ENCODE measurements at places on chromosomes 12 and 14. TPM values are rescaled to one million over a fixed set of nuclear protein-coding genes. Genes with fewer than 3 reads are reported as not detected.

- H3K4me1 ChIP-seq = peaks cover 6% of the 10 kb centered on the region
- peak; percentile 97 for DNase-seq
- H3K36me3 ChIP-seq = no peaks in the 10 kb centered on the region
- peak overlapping the region; percentile 93 for H3K4me3 ChIP-seq
- H3K27me3 ChIP-seq = no peaks in the 10 kb centered on the region
- peak overlapping the region; percentile 61 for H3K27ac ChIP-seq
Measured at GRCh38 chr12:88035271-88035906, 6.2 kb upstream of the C12orf50 start.

- H3K27ac ChIP-seq = no peak overlapping the region
- no peaks in the 10 kb centered on the region for H3K27me3 ChIP-seq
- no peak overlapping the region for H3K4me3 ChIP-seq
- H3K36me3 ChIP-seq = no peaks in the 10 kb centered on the region
- no peak for DNase-seq
Measured at GRCh38 chr14:23249824-23250223, 12.1 kb downstream of the RNF212B start.

DNA sequence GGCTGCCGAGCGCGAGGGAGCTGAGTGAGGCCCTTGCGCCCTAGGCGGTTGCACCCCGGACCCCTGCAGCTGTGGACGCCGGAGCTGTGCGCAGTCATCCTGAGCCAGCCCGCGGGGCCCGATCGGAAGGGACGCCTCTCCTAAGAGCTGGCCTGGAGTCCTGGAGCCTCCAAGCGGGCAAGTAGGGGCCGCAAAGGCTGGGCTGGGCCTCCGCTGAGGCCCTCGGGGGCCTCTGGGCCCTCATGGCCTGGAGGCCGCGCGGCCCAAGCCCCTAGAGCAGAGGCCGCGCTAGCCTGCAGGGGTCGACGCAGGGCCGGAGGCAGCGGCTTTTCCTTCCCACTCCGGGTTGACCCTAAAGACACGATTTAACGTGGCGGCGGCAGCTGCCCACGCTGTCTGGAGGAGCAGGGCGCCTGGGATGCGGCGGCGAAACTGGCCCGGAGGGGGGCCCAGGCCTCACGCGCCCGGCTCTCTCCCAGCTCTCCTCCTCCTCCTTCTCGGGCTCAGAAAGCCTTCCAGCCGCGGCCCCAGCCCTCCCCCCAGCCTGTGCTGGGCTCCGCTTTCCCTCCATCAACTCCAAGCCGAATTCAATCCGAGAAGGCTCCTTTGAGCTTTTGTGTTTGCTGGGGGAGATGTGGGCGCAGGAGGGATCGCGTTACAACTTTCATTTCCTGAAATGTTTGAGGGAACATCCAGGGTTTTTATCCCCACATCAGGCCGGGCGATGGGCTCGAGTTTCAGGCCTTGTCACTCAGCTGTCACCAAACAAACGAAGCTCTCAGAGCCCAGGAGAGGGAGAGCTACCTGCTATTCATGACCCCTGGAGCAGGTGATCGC lies 11.6 kb downstream of the SIX1 start:
- DNase-seq = no peak
- peak overlapping the region; percentile 58 for H3K4me3 ChIP-seq
- peaks cover 5% of the 10 kb centered on the region for H3K4me1 ChIP-seq
- H3K36me3 ChIP-seq = no peaks in the 10 kb centered on the region
- H3K27me3 ChIP-seq = no peaks in the 10 kb centered on the region
- peak overlapping the region; percentile 50 for H3K27ac ChIP-seq

DNA sequence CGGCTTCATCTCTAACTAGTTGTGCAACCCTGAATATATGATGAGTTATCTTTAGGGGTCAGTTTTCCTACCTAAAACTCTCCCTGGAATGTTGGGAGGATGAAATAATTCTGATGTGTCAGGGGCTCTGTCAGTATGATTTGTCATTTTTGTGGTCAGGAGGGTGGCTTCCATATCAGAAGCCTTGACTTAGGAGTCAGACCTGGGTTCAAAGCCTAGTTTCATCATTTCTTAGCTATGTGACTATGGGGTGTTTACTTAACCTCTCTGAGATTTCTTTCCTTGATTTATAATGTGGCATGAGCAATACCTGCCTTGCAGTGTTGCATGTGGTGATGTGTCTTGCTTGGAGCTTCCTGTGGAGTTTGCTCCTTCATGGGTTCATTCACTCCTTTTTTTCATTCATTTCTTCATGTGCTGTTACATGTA lies 146.8 kb downstream of the CHST11 start:
- H3K27me3 ChIP-seq = no peaks in the 10 kb centered on the region
- peaks cover 31% of the 10 kb centered on the region for H3K4me1 ChIP-seq
- no peaks in the 10 kb centered on the region for H3K36me3 ChIP-seq
- H3K27ac ChIP-seq = peak overlapping the region; percentile 20
- H3K4me3 ChIP-seq = no peak overlapping the region

GRCh38 chr14:88128816-88129215 lies 123.9 kb downstream of the GPR65 start:
- H3K27ac ChIP-seq = no peak overlapping the region
- H3K4me1 ChIP-seq = no peaks in the 10 kb centered on the region
- no peaks in the 10 kb centered on the region for H3K27me3 ChIP-seq
- DNase-seq = no peak
- no peak overlapping the region for H3K4me3 ChIP-seq

GRCh38 chr12:62787611-62788010 lies 147.3 kb downstream of the PPM1H start:
- no peaks in the 10 kb centered on the region for H3K36me3 ChIP-seq
- DNase-seq = no peak
- H3K27me3 ChIP-seq = no peaks in the 10 kb centered on the region
- no peak overlapping the region for H3K4me3 ChIP-seq
- no peaks in the 10 kb centered on the region for H3K4me1 ChIP-seq
- no peak overlapping the region for H3K27ac ChIP-seq

DNA sequence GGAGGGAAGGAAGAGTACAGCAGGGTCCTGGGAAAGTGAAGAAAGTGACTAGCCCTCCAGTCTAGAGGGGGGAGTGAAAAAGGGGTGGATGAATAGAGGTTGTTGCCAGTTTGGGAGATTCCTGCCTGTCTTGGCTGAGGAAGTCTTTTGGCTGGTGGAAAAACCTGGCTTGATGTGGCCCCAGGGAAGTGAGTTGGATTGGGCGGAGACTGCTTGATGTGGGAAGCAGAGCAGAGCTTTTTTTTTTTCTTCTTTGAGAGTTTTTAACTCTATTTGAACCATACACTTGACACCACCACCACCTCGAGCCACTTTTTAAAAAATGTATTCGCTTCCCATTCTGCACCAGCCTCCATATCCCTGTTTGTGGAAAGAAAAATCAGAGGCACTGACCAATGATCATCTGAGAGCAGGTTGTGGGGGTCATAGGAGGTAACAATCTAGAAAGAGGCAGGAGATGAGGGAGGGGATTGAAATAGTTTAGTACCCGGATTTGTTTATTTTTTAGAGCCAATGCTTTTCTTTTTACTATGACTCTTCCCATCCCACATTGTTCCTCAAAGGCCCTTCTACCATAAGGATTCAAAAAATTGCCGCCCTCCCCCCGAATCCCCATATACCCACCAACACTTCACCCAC lies 690 bp upstream of the DTX3 start:
- H3K27ac ChIP-seq = peak overlapping the region; percentile 94
- peaks cover 8% of the 10 kb centered on the region for H3K4me1 ChIP-seq
- peak; percentile 71 for DNase-seq
- peak overlapping the region; percentile 79 for H3K4me3 ChIP-seq

CD4 gene
- 2.0 TPM for total RNA-seq

GRCh38 chr12:96063046-96063445 lies 27.7 kb upstream of the LTA4H start:
- no peaks in the 10 kb centered on the region for H3K27me3 ChIP-seq
- H3K4me1 ChIP-seq = no peaks in the 10 kb centered on the region
- no peak overlapping the region for H3K27ac ChIP-seq
- no peaks in the 10 kb centered on the region for H3K36me3 ChIP-seq

- no peaks in the 10 kb centered on the region for H3K4me1 ChIP-seq
- DNase-seq = no peak
- no peak overlapping the region for H3K4me3 ChIP-seq
- no peaks in the 10 kb centered on the region for H3K27me3 ChIP-seq
- H3K36me3 ChIP-seq = no peaks in the 10 kb centered on the region
- no peak overlapping the region for H3K27ac ChIP-seq
Measured at GRCh38 chr12:54199917-54200316, 11.1 kb upstream of the SMUG1 start.

DNA sequence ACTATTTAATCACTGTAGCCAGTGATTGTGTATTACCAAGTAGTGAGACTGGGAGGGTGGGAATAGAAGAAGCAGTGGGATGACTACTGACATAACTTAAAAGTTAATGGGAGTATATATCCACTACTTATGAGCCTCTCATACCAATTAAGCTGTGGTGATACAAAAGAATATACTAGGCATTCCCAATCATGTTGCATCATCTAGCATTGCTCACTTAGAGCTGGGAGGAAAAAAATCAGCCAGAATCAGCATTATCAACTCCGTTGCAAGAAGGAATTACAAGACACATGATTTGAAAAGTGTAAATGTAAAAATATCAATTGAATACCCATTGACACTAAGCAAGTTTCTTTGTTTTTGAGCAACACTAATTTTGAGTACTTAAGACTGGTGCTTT lies 745 bp upstream of the PPP1R36 start:
- no peak for DNase-seq
- H3K4me1 ChIP-seq = no peaks in the 10 kb centered on the region
- no peak overlapping the region for H3K4me3 ChIP-seq
- no peak overlapping the region for H3K27ac ChIP-seq
- no peaks in the 10 kb centered on the region for H3K27me3 ChIP-seq

GRCh38 chr12:71011261-71011660 lies 90.7 kb upstream of the PTPRR start:
- DNase-seq = no peak
- no peaks in the 10 kb centered on the region for H3K36me3 ChIP-seq
- H3K4me3 ChIP-seq = no peak overlapping the region
- no peaks in the 10 kb centered on the region for H3K27me3 ChIP-seq
- no peaks in the 10 kb centered on the region for H3K4me1 ChIP-seq

SLC22A17 gene
- 93.8 TPM for total RNA-seq

DNA sequence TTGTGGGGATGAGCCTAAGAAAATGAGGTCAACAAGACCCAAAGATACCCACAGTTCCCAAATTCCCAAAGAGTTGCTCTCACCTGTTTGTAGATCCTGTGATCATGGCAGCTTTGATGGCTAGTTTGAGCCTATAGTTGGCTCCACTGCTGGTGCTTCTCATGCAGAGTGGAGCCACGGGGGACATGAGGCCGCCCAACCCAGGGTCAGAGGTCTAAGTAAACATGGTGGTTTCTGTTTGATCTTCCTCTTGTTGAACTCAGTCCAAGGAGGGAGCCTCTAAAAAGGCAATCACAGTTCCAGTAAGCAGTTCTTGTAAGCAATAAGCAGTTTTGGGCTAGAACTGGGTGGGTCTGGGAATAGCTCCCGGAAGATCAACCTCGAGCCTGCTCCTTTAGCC lies 125.6 kb upstream of the DHRS4 start:
- H3K36me3 ChIP-seq = no peaks in the 10 kb centered on the region
- H3K4me1 ChIP-seq = no peaks in the 10 kb centered on the region
- H3K4me3 ChIP-seq = no peak overlapping the region
- H3K27me3 ChIP-seq = no peaks in the 10 kb centered on the region
- DNase-seq = no peak

CFL2 gene
- 66.8 TPM for total RNA-seq

FAR2 gene
- 5.1 TPM for total RNA-seq

DNA sequence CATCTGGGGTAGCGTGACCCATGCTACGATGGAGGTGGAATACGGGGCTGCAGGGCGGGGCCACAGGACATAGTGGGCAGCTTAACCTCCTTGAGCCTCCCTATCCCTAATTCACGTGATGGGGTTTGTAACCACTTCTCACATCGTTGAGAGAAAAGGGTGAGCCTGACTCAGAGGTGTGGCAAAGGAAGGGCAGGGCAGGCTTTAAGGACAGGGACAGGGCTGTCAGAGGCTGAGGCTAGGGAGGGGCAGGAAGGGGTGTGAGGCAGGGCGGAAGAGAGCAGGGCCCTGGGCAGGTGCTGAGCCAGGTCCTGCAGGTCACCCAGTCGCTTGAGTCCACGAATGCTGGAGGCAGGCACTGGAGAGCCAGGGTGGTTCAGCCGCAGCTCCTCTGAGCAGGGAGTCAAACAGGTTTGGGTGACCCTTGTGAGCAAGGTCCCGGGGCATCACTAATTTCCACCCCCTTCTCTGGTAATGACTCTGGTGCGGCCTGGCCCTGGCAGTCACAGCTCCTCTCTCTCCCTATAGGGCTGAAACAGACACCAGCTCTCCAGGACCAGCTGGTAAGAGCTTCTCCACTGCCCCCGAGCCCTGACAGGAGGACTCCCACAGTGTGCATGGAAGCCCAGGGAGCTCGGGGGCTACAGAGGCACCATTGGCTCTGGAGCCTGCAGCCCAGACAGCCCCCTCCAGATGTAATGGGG lies 7.5 kb upstream of the AQP2 start:
- DNase-seq = no peak
- no peaks in the 10 kb centered on the region for H3K27me3 ChIP-seq
- H3K4me1 ChIP-seq = peaks cover 10% of the 10 kb centered on the region
- H3K36me3 ChIP-seq = no peaks in the 10 kb centered on the region
- H3K4me3 ChIP-seq = no peak overlapping the region
